Diencephalon (tissue), 1 donor: ENCODE measurements at places on chromosomes 4 and X. TPM values are rescaled to one million over a fixed set of nuclear protein-coding genes. Genes with fewer than 3 reads are reported as not detected.

The CDKL2 gene
- total RNA-seq: 80.3 TPM

The GPRASP2 gene
- total RNA-seq: 125 TPM

The DIPK2B gene
- total RNA-seq: 2.5 TPM

The SASH3 gene
- total RNA-seq: 3.2 TPM
